ENCODE measurements at places on chromosomes 3 and 15.

- no peak for DNase-seq
Measured at GRCh38 chr15:25178835-25179672, 224.3 kb downstream of the SNRPN start.

DNA sequence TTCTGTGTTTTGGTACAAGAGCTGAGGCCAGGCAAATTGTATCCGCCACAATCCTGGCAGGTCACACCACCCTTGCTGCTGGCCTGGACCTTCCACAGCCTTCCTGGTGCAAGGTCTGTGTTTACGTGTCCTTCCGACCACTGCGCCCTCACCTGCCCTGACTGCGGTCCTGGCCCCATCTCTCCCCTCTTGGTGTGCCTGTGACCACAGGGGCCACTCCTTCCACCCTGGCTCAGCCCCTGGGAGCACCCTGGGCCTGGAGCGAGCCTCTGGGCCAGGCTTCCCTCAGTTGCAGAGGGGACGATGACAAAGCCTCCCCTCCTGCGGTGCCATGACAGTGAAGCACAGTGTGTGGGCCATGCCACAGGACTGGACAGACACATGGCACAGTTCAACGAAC lies 104.5 kb downstream of the PLXNA1 start:
- no peak for DNase-seq

GRCh38 chr3:95721938-95722337 lies 1092.5 kb upstream of the EPHA6 start:
- DNase-seq: no peak

DNA sequence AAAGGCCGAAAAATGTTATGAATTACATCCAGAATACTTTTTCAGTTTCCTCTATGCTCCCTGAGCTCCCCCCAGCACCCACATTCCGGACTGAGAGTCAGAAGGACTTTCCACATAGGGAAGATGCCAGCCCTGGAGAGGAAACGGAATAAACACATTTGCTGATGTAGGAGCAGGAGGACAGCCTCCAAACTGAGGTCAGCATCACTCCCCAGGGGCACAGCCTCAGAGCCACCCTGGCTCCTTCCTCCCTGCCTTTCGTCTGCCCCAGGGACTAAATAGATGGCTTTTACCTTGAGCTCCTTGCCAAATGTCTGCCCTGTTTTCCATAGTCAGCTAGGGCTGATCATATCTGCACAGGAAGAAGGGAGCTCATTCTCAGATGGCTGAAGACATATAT lies 22.6 kb upstream of the SLCO2A1 start:
- no peak for DNase-seq

DNA sequence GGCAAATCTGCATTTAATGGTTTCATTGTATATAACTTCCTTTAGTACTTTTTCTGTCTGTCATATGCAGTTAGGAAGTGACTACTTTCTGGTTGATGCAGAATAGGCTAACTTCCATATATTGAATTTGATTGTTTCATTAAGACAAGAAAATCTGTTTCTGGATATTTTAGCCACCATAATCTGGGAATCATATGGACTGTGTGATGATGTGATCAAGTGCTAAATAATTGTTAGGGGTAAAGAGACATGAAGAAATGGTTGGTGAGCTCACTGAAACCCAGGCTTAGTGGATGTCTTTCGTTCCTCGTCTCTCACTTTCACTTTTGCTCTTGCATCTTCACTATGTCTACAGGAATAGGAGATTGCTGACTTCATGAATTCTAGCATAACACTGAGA lies 3.5 kb upstream of the MNS1 start:
- no peak for DNase-seq

DNA sequence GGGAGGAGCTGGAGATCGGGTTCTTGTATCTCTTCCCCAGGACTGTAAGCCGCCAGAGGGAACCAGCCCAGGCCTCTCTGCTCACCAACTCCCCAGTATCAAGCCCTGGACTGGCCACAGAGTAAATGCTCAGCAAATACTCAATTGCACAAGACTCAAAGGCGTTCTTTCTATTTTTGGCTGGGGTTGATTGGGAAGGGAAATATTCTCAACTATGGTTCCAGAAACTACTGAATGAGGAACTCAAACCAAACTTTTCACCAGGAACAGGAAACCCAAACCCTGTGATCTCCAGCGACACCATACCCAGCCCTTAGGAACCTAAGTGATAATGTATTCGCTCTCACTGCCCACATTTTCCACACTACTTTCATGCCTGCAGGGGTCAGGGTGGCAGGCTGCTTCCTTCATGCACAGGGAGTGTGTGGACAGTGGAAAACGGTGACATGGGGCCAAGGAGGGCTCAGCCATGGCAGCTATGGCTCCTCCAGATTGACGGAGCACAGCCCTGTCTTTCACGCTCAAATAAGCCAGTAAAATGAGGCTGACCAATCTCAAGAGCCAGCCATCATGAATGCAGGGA lies 124.7 kb upstream of the RAD18 start:
- DNase-seq: no peak

DNA sequence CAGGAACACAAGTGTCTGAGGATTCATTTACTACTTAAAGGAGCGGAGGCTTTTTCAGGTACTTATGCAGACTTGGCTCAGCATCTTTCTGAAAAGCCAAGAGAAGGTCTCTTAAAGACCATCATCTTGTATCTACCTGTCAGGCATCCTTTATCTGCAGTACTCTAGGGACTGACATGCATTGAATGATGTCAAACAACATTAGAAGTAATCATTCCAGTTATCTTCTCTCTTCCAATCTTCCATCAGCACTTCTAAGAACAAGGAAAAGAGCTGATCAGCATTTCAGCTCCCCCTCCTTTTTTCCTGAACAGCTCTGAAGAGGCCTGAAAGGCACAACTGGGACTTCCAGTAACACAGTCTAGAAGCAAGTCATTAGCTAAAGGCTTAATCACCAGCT lies 214.8 kb downstream of the KCNH8 start:
- no peak for DNase-seq

- no peak for DNase-seq
Measured at GRCh38 chr15:68725736-68726135, 95.0 kb downstream of the ANP32A start.

- DNase-seq: no peak
Measured at GRCh38 chr3:149848238-149848637, 35.2 kb downstream of the RNF13 start.

GRCh38 chr3:70951316-70951715 lies 632.2 kb downstream of the FOXP1 start:
- no peak for DNase-seq

DNA sequence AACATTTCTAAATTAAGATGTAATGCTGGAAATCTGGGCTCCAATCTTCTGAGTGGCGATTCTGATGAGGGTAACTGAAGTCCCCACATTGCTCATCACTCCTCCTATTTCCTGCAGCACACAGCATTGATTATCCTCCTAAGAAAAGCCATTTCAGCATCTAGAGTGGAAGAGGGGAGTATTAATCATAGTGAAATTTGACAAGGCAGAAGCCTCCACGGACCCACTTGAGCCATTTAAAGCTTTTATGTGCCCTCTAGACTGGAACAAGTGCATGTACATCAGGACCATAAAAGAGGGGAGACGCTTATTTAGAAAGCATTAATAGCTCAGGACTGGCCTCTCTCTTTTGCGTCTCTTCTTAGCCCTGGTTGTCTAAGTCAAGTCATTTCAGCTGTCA lies 25.8 kb downstream of the AQP9 start:
- DNase-seq: peak; percentile 57

GRCh38 chr3:194671511-194671899 lies 486 bp downstream of the LSG1 start:
- DNase-seq: peak; percentile 48

DNA sequence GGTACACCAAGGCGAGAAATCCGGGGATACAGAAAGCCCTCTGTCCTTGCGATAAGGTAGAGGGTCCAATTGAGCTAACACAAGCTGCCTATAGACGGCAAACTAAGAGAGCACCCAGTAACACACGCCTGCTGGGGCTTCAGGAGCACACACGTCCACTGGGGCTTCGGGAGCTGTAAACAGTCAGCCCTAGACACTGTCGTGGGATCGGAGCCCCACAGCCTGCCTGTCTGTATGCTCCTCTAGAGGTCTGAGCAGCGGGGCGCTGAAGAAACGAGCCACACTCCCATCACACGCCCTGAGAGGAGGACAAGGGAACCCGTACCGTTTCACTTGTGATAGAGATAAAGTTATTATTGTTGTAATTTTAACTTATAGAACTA lies 486 bp downstream of the SAMMSON start:
- no peak for DNase-seq

GRCh38 chr3:150285601-150286000 lies 122.5 kb upstream of the TSC22D2 start:
- DNase-seq: no peak

- no peak for DNase-seq
Measured at GRCh38 chr3:151697496-151697895, 36.2 kb upstream of the AADACL2 start.

- no peak for DNase-seq
Measured at GRCh38 chr3:196603683-196604082, 35.2 kb downstream of the FBXO45 start.

DNA sequence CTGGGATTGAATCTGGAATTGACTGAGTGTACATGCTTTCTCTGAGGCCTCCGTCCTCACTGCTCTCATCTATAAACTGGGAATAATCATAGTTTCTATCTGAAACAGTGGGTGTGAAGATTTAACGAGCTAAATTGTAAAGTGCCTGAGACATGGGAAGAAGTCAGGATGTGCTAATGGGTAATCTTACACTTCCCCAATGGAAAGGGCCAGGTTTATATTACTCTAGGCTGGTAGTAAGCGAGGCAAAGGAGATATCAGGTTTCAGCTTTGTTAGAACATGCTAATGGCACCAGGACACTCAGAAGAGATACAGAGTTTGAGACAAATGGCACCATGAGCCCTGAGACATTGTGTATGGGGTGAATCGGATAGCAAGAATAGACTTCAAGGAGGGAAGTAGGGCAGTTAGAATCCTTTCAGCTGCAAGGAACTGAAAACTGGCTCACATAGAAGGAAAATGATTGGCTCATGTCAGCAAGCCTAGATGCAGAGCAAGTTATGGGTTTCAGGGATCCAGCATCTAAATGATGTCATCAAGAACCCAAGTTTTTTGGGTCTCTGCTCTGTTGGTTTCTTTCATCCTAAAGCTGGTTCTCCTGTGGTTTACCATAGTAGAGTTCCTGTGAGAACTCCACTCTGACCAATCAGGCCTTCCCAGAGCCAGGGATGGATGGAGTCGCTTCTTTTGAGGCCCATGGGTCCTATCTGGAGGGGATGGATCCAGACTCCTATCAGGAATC lies 21.8 kb downstream of the FLNB start:
- no peak for DNase-seq

GRCh38 chr3:124686028-124686670 lies 44.1 kb upstream of the UMPS start:
- no peak for DNase-seq

- DNase-seq: no peak
Measured at GRCh38 chr3:9153904-9154619, 95.4 kb downstream of the SRGAP3 start.

GRCh38 chr3:130379274-130379673 lies 33.8 kb downstream of the COL6A5 start:
- DNase-seq: no peak

- no peak for DNase-seq
Measured at GRCh38 chr3:51687431-51688205, 16.6 kb downstream of the TEX264 start.

DNA sequence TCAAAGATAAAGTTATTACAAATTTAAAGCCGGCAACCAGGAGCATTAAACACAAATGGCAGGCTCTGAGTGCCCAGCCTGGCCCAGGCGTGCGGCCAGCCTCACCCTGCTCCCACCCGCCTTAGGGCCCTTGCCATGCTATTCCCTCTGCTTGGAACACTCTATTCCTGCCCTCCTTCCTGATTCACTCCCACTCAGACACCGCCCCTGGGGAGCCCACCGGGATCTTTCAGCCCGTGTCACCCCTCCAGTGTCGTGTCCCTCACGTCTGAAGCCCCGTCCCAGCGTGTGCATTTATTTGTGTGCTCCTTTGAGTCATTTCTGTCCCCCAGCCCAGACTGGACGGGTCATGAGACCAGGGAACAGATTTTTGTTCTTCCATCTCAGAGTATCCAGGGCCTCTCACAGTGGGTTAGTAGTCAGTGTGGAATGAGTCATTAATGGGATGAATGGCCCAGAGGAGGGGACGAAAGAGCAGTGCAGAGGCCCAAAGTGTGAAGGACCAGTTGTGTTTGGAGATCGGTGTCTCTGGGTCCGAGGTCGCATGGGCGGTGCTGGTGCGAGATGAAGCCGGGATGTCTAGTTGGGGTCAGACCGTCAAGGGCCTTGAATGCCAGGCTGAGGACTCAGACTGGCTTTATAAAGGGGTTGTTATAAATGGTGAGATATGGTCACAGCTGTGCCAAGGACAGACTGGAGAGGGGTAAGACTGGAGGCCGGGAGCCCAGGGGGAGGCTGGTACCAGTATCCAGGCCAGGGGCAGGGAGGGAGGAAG lies 58.9 kb upstream of the SLC6A6 start:
- no peak for DNase-seq

- DNase-seq: no peak
Measured at GRCh38 chr3:24156466-24156865, 211.4 kb downstream of the NR1D2 start.

- no peak for DNase-seq
Measured at GRCh38 chr3:172258624-172259023, 189.6 kb downstream of the GHSR start.

DNA sequence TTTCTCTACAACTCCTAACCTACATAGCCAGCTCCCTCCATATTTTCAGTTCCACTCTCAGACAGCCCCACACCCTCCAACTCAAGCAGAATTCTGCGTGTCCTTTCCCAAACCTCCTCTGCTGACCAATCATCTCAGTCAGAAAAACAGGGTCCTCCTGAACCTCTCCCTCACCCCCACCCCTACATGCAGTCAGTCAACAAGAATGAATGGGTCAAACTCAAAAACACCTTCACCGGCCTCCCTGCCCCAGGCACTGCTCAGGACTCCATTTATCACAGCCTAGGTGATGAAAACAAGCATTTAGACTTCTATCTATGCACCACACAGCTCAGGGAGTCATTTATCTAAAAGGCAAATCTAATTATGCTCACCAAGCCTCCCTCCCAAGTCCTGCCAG lies 32.4 kb downstream of the MYL3 start:
- DNase-seq: no peak

DNA sequence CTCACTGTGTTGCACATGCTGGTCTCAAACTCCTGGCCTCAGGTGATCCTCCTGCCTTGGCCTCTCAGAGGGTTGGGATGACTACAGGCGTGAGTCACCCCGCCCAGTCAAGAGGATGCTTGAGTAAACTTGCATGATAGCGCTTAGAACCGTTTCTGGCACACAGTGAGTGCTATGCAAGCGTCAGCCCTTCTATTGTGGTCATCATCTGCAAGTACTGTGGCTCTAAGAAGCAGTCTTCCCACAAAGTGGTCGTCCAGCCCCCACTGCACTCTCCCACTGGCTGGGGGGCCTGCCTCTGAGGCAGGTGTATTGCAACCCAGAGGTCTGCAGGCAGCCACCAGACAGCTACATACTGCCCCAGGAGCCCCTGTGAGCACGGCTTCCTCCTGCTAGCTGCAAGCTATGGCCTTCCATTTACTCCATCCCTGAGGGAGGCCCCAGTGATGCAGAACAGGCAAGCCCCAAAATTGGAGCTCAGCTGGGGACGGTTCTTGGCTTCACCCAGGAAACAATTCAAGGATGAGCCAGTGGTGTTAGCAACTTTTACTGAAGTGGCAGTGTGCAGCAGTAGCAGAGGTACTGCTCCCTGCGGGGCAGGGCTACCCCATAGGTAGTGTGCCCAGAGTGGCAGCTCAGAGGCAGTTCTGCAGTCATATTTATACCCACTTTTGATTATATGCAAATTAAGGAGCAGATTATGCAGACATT lies 95.4 kb downstream of the LSM3 start:
- no peak for DNase-seq

- no peak for DNase-seq
Measured at GRCh38 chr3:155485897-155486296, 192.4 kb upstream of the STRIT1 start.
